BJ (cell line): ENCODE measurements at places on chromosomes 2 and 18.

- DNase-seq, result no peak
Measured at GRCh38 chr18:45957100-45957499, 10.0 kb downstream of the EPG5 start.

DNA sequence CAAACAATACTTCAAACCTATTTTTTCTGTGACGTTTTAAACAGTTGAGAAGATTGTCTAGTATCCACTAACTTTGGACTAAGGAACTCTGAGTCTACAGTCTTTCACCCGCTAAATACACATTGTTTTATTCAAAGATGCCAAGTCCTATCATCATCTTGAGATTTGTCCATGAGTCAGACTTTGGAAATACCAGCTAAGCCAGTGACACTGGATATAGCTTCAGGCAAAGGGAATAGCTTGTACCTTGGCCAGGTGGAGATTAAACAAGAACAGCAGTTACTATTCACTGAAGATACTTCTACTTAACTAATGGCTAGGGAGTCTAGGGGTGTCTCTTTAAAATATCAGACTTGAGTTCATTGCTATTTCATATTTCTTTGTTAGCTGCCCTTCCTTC lies 137.5 kb downstream of the COMMD1 start:
- no peak for DNase-seq

- no peak for DNase-seq
Measured at GRCh38 chr18:9221661-9222060, 85.1 kb downstream of the ANKRD12 start.

DNA sequence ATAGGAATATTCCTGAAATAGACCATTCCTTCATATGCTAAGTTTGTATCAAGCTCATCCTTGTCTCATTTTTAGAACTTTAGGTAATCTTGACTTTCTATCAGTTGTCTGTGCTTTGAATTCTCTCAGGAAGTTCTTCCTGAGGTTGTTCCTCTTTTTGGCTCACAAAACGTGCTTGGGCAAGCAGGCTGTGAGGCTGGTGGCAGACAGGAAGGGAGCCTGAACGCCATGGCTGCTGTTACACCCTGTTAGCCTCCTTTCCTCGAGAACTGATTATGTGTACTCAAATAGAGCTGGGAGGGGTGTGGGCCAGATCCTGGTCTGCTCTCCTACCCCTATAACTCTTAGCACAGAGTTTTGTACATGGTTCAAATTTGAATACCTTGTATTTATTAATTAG lies 136.4 kb upstream of the CELF4 start:
- no peak for DNase-seq
